ENCODE measurements at places on chromosomes 6 and 20.

GRCh38 chr20:38987777-38988176, 25.6 kb downstream of the DHX35 start:
- DNase-seq, result no peak

GRCh38 chr20:47464380-47465101, 37.1 kb upstream of the NCOA3 start:
- DNase-seq, result peak; percentile 92

DNA sequence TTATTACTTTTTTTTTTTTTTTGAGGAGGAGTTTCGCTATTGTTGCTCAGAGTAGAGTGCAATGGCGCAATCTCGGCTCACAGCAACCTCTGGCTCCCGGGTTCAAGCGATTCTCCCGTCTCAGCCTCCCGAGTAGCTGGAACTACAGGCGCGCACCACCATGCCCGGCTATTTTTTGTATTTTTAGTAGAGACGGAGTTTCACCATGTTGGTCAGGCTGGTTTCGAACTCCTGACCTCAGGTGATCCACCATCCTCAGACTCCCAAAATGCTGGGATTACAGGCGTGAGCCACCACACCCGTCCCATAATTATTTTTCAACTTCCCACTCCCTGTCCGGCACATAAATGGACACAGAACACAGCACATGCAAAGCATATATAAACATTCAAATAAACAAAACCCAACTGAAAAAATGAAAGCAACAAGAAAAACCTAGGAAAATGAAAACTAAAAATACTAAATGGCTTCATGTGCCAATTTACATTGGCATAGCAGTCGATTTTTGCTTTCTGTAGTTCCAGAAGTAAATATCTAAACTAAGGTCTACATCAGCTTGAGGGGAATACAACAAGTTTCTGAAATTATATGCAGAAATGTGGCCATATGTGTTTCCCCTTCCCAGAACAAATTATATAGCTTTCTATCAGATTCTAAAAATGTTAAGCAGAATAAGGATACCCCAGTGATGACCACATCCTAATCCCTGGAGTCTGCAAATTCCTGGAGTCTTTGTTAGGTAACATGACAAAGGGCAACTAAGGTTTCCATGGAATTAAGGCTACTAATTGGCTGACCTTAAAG, 113.9 kb downstream of the HFE start:
- no peak for DNase-seq

DNA sequence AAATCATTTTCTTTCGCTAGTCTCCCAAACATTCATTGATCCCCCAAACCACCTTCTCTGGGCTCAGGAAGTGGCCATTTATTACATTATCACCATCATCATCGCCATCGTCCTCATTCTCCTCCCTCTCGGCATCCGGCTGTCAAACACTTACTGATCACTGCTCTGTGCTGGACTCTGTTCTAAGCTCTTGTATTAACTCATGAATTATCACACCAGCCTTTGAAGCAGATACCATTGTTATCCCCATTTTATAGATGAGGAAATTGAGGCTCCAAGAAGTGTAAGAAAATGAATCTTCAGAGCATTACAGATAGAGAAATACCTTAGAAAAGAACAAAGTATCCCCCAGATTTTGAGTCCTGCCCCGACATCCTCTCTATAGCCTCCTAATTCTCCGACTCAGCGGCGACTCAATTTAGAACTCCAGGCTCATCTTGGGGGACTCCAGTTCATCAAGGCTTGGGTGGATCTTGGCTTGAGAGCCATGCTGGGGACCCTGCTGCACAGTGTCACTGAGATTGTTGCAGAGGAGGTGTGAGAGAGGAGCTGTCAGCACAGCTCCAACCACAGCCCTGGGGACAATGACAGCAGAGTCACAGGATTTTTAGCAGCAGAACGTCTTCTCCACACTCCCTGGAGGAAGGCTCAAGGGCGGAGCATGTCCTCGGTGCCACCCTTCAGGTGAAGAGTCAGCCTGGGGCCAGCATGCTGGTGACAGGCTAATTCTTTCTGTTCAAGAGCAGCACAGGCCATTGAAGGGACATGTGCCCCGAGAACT, 6.6 kb upstream of the EEF1E1 start:
- no peak for DNase-seq

DNA sequence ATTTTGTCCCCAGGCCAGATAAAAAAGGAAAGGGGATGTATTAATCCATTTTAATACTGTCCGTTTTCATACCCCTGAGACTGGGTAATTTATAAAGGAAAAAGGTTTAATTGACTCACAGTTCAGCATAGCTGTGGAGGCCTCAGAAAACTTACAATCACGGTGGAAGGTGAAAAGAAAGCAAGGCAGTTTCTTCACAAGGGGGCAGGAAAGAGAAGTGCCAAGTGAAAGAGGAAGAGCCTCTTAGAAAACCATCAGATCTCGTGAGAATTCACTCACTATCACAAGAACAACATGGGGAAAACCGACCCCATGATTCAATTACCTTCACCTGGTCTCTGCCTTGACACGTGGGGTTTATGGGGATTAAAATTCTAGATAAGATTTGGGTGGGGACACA, 152.5 kb downstream of the IBTK start:
- no peak for DNase-seq
